ENCODE measurements at places on chromosomes 1 and 21. TPM values are rescaled to one million over a fixed set of nuclear protein-coding genes. Genes with fewer than 3 reads are reported as not detected.

HLX gene
- 38.5 TPM for total RNA-seq

HSPB7 gene
- total RNA-seq, result 69.2 TPM

UHMK1 gene
- total RNA-seq, result 80.6 TPM

- H3K4me3 ChIP-seq, result peak overlapping the region; percentile 81
- no peaks in the 10 kb centered on the region for H3K36me3 ChIP-seq
- peak; percentile 95 for DNase-seq
- H3K27me3 ChIP-seq, result no peaks in the 10 kb centered on the region
- peak overlapping the region; percentile 79 for H3K27ac ChIP-seq
These were observed 56.2 kb upstream of the RASAL2 start for GRCh38 chr1:178037510-178038253.

DNA sequence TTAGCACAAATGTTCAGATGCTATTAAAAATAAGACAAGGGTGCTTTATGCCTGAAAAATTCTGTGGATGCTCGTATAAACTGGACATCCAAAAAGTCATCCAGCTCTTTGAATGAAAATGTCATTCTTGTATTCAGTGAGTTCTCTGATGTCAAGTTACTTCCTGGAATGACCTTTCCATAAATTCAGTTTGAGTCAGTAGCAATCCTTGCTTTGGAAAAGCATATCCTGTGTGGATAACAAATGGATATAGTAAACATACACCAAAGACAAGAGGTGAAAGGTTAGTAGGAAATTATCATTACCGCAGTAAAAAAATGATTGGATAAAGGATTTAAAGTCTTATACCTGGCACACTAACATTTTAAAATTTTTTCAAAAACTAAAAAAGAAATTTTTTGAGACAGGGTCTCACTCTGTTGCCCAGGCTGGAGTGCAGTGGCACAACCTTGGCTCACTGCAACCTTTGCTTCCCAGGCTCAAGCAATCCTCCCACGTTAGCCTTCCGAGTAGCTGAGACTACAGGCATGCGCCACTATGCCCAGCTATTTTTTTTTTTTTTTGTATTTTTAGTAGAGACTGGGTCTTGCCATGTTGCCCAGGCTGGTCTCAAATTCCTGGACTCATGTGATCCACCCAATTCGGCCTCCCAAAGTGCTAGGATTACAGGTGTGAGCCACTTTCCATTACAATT is 10.8 kb upstream of the LAMC1 start:
- no peak for DNase-seq
- H3K27ac ChIP-seq, result no peak overlapping the region
- H3K4me1 ChIP-seq, result no peaks in the 10 kb centered on the region
- no peaks in the 10 kb centered on the region for H3K36me3 ChIP-seq
- H3K27me3 ChIP-seq, result no peaks in the 10 kb centered on the region

NCF2 gene
- 7.9 TPM for total RNA-seq

TMOD4 gene
- not detected for total RNA-seq

- no peaks in the 10 kb centered on the region for H3K36me3 ChIP-seq
- DNase-seq, result peak; percentile 91
- peaks cover 5% of the 10 kb centered on the region for H3K27me3 ChIP-seq
- H3K4me1 ChIP-seq, result peaks cover 68% of the 10 kb centered on the region
- H3K27ac ChIP-seq, result no peak overlapping the region
These were observed 3.9 kb upstream of the PRKCZ start for GRCh38 chr1:2046174-2046917.

DNA sequence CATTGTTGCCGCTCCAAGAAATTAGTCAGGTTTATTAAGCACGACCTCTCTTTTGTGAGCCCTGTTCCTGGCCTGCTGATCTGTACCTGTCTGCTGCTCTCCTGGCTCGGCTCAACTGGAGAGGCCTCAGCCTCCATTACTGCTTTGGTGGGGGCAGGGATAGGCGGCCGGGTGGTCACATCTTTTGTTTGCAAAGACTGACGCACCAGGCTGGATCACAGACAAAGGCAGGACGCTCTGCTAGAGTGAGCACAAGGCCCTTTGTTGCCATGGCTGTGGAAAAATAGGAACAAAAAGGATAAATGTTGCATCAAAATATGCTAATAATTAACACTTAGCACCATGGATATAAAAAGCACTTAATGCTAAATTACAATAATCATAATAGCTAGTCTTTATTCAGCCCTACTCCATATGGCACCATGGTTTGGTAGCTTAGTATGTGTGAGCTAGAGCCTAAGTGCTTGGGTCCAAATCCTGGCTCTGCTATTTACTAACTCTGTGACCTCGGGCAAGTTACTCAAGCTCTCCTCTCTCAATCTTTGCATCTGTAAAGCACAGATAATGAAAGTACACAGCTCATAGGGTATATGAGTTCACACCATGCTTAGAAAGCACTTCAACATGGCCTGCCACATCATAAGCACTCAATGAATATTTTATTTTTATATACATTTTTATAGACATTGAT is 28.9 kb upstream of the HPDL start:
- H3K4me1 ChIP-seq, result peaks cover 11% of the 10 kb centered on the region
- no peak overlapping the region for H3K4me3 ChIP-seq
- DNase-seq, result no peak
- no peaks in the 10 kb centered on the region for H3K36me3 ChIP-seq
- no peak overlapping the region for H3K27ac ChIP-seq

- H3K36me3 ChIP-seq, result no peaks in the 10 kb centered on the region
- peak overlapping the region; percentile 21 for H3K27ac ChIP-seq
- H3K4me3 ChIP-seq, result no peak overlapping the region
These were observed 122.7 kb downstream of the HMGB4 start for GRCh38 chr1:33986390-33987095.

RPTN gene
- not detected for total RNA-seq

- peak overlapping the region; percentile 91 for H3K27ac ChIP-seq
- H3K36me3 ChIP-seq, result peaks cover 13% of the 10 kb centered on the region
- no peaks in the 10 kb centered on the region for H3K27me3 ChIP-seq
- peak; percentile 61 for DNase-seq
These were observed 5.9 kb downstream of the LMO4 start for GRCh38 chr1:87334351-87335174.

DNA sequence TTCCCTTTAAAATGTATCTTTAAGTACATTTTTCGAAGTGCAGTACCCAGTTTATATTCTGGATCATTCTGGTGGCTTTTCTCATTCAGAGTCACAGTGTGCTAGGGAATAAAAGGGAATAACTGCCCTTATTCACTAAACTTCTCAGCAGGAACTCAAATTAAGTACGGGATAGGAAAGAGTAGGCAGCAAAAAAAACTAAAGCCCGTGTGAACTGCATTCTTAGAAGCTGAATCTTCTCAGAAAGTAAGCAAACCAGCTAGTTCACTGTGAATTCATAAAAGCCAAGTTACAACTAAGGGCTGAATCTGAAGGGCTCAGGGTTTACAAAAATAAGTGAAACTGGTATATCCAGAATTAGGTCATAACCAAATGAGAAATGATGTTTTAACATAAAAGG is 22.0 kb downstream of the PRPF38A start:
- DNase-seq, result no peak
- H3K27me3 ChIP-seq, result no peaks in the 10 kb centered on the region
- no peak overlapping the region for H3K4me3 ChIP-seq
- H3K27ac ChIP-seq, result no peak overlapping the region

EVA1C gene
- 74.9 TPM for total RNA-seq

DVL1 gene
- total RNA-seq, result 229 TPM

MAP10 gene
- not detected for total RNA-seq

PERM1 gene
- total RNA-seq, result not detected

CRNN gene
- not detected for total RNA-seq

GRCh38 chr1:51294566-51295184 is 35.7 kb downstream of the TTC39A start:
- H3K4me3 ChIP-seq, result no peak overlapping the region
- H3K27me3 ChIP-seq, result no peaks in the 10 kb centered on the region
- no peak for DNase-seq
- H3K36me3 ChIP-seq, result no peaks in the 10 kb centered on the region
- no peak overlapping the region for H3K27ac ChIP-seq
- peaks cover 16% of the 10 kb centered on the region for H3K4me1 ChIP-seq

DNA sequence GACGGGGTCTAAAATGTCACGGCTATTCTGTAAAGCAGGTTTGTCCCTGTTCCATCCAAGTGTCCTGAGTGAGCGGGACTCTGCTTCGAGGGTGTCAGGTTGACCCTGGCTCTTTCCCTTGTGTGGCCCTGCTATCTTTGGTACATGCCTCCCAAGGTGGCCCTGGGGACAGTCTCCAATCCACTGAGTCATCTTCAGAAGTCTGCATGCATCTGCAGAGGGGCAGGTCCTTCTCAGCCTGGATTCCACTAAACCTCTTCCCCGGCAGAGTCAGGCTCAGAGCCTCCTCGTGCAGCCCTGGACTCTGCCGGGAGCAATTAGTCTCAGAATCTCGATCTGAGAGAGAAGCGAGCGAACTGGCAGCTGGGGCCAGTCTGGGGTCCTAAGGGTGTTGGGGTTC is 50.1 kb upstream of the KCNJ15 start:
- H3K4me3 ChIP-seq, result no peak overlapping the region
- H3K4me1 ChIP-seq, result no peaks in the 10 kb centered on the region
- no peak for DNase-seq
- H3K27ac ChIP-seq, result no peak overlapping the region
- H3K27me3 ChIP-seq, result no peaks in the 10 kb centered on the region
- no peaks in the 10 kb centered on the region for H3K36me3 ChIP-seq

DNA sequence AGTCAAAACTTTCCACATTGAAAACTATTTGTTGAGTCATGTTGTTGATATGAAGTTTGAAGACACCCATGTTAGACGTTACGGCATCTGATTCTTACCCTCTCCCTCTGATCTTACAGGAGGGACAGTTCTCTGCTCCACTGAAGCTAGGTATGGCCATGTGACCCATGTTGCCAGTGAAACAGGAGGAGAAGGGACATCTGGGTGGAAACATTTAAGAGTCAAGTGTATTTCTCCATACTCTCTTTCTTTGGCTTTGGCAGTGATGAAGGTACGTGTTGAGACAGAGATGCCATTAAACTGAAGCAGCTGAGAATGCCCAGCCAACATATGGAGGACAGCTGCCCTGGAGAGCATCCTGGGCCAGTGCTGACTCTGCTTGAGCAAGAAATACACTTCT is 198.4 kb upstream of the PTGFR start:
- no peak for DNase-seq
- H3K4me1 ChIP-seq, result no peaks in the 10 kb centered on the region
- H3K27me3 ChIP-seq, result no peaks in the 10 kb centered on the region
- H3K36me3 ChIP-seq, result no peaks in the 10 kb centered on the region
- H3K27ac ChIP-seq, result no peak overlapping the region

GRCh38 chr21:17782051-17782450 is 37.1 kb downstream of the C21orf91 start:
- H3K27ac ChIP-seq, result no peak overlapping the region
- H3K27me3 ChIP-seq, result no peaks in the 10 kb centered on the region
- H3K36me3 ChIP-seq, result peaks cover 8% of the 10 kb centered on the region
- no peak for DNase-seq
- H3K4me1 ChIP-seq, result no peaks in the 10 kb centered on the region
- H3K4me3 ChIP-seq, result no peak overlapping the region

FCRL1 gene
- total RNA-seq, result not detected

DNA sequence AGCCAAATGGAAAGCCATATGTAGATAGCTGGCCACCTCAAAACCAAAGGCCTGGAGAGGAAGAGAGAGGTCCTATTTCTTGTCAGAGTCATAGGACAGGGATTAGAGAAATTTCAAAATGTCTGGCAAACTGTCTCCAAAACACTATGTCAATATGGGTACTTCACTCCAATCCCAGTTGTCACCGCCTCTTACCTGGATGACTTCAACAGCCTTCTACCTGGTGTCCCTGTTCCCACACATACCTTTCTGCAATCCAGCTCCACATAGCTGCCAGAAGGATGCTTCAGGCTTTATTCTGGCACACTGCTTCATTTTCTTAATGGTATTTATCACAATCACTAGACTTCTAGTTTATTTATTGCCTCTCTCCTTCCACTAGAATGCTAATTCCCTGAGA is 14.5 kb downstream of the PTGER3 start:
- no peak overlapping the region for H3K27ac ChIP-seq
- H3K36me3 ChIP-seq, result no peaks in the 10 kb centered on the region
- H3K27me3 ChIP-seq, result no peaks in the 10 kb centered on the region
- no peak for DNase-seq
- H3K4me1 ChIP-seq, result peaks cover 4% of the 10 kb centered on the region
- no peak overlapping the region for H3K4me3 ChIP-seq

SPRR2D gene
- total RNA-seq, result not detected

DNA sequence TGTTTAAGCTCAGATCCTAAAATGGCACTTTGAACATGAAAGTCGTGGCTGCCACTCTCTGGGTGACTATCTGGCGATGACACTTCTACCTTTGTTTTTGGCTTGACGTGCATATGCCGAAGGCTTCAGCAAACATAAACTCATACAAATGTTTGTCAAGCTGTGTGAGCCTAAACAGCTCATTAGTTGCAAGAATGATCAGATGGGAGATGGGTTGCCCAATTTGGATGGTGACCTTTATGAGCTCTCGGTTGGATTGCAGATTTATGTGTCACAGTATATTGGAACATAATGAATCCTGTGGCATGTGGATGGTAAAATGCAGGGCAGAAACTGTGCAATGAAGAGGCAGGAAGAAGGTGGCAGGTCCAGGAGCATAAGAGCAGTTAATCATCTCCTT is 229.3 kb downstream of the DISC1 start:
- no peak for DNase-seq
- no peak overlapping the region for H3K4me3 ChIP-seq
- H3K27ac ChIP-seq, result no peak overlapping the region
- H3K4me1 ChIP-seq, result no peaks in the 10 kb centered on the region

DNA sequence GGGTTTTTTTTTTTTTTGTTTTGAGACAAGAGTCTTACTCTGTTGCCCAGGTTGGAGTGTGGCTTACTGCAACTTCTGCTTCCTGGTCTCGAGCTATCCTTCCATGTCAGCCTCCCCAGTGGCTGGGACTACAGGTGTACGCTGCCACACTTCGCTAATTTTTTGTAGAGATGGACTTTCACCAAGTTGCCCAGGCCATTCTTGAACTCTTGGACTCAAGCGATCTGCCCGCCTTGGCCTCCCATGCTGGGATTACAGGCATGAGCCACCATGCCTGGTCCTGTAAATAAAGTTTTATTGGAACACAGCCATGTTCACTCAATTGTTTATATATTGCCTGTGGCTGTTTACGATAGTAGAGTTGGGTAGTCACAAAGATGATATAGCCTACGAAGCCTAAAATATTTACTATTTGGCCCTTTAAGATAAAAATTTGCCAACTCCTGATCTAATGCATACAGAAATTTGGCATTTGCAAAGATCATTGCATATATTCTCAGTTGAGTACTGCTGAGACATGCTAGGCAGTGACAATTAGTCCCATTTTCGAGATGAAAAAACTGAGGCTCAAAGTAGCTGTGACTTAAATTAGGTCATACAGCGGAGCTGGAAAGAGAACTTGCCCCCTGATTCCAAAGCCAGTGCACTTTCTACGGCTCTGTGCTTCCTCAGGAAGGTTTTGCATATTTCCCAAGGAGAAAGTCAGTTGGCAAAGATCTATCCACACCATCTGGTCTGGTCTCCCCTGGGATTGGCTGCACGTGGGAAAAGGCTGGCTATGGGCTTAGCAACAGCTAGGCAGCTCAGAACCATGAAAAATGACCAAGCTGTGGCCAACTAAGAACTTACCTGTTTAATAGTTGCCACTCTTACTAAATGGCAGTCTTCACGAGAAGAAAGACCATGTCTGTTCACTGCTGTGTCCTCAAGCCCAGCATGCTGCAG is 19.4 kb downstream of the MECR start:
- H3K4me3 ChIP-seq, result no peak overlapping the region
- H3K27me3 ChIP-seq, result no peaks in the 10 kb centered on the region
- H3K4me1 ChIP-seq, result no peaks in the 10 kb centered on the region
- DNase-seq, result no peak

TEDDM1 gene
- total RNA-seq, result not detected

IVL gene
- total RNA-seq, result not detected

WNT3A gene
- not detected for total RNA-seq

- peaks cover 43% of the 10 kb centered on the region for H3K4me1 ChIP-seq
- no peak for DNase-seq
- no peaks in the 10 kb centered on the region for H3K36me3 ChIP-seq
These were observed 35.5 kb downstream of the MAN1C1 start for GRCh38 chr1:25651824-25652741.

HTR6 gene
- total RNA-seq, result not detected

S100A8 gene
- 86.4 TPM for total RNA-seq

VANGL2 gene
- 1.4 TPM for total RNA-seq
